Substantia nigra (tissue), 51 donors: ENCODE measurements at places on chromosomes 7 and 10.

DNA sequence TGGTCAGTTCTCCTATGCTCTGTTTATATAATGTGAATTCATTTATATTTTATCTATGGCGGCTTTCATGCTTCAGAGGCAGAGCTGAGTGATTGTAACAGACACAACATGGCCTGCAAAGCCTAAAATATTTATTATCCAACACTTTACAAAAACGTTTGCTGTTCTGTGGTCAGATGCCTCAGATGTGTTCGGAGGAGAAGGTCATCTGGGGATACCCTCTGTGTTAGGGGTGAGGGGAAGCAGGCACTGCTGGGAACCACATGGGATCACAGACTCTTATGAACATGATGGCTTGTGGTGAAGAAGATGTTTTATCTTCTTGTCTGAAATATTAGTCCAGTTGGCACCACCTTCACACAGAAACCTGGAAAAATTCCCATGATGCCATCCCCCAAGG is 203.4 kb downstream of the PHTF2 start:
- no peak for DNase-seq

- no peak for DNase-seq
Measured at GRCh38 chr10:124546957-124547646, 85.5 kb downstream of the LHPP start.

DNA sequence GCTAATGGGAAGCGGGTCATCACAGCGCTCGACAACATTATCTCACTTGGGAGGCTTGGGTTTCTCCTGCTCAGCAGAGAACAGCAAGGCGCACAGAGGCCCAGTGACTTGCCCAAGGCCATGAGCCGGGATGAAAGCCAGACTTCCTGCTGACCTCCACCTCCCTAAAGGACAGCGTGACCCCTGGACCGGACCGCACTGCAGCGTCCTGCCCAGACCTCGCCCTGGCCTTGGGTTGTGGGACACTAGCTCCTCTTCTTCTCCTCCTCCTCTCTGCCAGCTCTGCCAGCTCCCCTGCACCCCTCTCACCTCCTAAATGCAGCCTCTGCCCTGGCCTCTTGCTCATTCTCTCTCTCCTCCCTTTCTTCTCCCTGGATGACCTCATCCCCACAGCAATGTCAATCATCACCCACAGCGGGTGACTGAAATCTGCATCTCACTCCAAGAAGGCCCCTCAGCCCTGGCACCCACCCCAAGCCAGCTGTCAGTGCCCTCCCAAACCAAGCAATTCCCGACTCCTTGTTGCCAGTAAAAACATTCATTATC is 19.4 kb downstream of the SPOCK2 start:
- DNase-seq = no peak

DNA sequence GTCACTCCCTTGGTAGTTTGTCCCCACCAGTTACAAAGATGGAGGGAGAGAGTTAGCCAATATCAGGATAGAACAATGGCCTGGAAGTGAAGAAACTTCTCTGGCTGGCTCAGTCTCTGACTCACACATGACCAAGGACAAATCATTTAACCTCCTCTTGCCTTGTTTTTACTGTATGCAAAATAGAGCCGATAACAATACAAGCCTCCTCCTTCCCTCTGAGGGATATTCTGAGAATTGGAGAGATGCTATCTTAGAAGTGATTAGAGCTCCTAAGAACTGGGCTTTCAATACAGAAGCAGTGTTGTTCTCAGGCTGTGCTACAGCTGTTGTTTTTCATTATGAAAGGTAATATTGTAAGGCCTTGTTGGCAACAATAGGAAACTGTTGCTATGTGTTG is 87.7 kb upstream of the EGR2 start:
- DNase-seq = no peak

DNA sequence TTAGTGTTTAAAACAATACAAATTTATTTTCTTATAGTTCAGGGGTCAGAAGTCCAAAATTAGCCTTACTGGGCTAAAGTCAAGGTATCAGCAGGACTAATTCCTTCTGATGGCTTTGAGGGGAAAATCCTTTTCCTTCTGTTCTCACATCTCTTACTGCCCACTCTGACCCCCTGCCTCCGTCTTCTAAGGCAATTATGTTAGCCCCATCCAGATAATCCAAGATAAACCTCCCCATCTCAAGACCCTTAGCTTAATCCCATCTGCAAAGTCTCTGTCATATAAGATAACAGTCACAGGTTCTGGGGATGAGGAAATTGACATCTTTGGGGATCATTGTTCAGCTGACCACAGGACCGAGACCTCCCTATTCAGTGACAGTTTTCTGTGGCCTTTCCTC is 22.3 kb downstream of the MACROH2A2 start:
- no peak for DNase-seq

GRCh38 chr7:95407751-95408150 is 11.6 kb upstream of the PON3 start:
- no peak for DNase-seq

GRCh38 chr7:23680414-23681405 is 711 bp downstream of the FAM221A start:
- DNase-seq = peak; percentile 3

DNA sequence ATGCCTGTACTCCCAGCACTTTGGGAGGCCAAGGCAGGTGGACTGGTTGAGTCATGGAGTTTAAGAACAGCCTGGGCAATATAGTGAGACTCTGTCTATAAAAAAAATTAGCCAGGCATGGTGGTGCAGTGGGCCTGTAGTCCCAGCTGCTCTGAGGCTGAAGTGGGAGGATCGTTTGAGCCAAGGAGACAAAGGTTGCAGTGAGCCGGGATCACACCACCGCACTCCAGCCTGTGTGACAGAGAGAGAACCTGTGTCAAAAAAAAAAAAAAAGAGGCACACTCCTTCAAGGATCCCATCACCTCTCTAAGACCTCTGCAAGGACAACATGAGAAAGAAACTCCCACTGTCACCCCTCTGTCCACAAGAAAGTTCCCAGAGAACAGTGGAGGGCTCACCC is 4.4 kb downstream of the NAT16 start:
- DNase-seq = no peak

GRCh38 chr7:39623732-39624441 is 515 bp downstream of the RALA start:
- no peak for DNase-seq

GRCh38 chr10:47020471-47020870 is 109.2 kb downstream of the PTPN20 start:
- DNase-seq = no peak

- DNase-seq = no peak
Measured at GRCh38 chr10:132133449-132134240, 53.1 kb upstream of the DPYSL4 start.

DNA sequence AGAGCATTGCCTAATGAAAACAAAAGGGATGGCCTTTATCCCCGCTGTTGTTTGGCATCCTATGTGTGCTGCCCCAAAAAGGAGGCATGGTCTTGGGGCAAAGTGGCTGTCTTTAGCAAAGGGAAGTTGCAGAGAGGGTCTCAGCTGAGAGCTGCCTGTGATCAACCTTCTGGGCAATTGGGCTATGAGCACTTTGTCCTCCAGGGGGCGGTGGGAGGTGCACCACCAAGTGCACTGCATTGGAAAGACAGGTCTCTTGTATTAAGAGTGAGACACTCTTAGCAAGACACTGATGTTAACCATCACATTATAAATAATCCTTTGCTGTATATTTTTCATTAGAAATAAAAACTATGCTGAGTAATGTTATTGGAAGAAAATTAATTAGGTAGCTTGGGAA is 314.8 kb downstream of the POM121L12 start:
- DNase-seq = no peak

DNA sequence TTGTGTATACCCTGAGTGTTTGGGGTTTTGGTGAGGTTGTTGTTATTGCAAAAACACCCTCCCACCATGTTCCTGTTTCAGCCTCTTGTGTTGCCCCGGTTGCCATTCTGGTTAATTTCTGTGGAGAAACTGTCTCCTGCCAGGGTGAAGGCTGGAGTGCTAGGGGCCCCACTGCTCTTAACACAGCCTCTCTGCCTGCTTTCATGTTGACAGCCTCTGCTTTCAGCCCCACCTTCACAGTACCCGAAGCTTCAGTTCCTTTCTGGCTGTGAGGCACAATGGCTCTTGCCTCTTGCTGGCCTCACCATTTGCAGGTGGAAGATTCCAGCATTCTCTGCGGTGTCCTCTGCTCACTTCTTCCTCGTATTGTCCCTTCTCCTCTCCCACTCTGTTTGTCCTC is 19.2 kb downstream of the SLC18A2 start:
- no peak for DNase-seq

DNA sequence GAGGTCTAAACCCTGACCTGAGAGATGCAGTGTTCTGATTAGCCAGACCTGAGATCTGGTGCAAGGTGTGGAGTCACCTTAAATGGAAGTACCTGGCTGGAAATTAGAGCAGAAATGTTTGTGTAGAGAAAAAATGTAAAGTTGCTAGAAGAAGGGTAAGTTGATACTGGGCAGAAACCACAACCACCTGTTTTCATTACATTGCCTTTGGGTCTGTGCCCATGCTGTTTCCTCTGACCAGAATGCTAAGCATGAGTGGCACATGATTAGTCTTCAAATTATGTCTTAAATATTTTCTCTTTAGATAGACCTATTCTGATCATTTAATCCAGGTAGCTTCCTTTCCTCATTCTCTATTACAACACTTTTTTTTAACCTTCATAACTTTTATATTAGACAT is 69.0 kb downstream of the CASD1 start:
- DNase-seq = no peak

GRCh38 chr7:93366816-93367215 is 134.7 kb downstream of the VPS50 start:
- no peak for DNase-seq

GRCh38 chr7:83837683-83838082 is 188.7 kb upstream of the SEMA3E start:
- DNase-seq = no peak

- peak; percentile 73 for DNase-seq
Measured at GRCh38 chr10:125057158-125058001, 103.0 kb downstream of the CTBP2 start.

GRCh38 chr10:79230328-79230830 is 116.9 kb upstream of the PPIF start:
- DNase-seq = no peak

DNA sequence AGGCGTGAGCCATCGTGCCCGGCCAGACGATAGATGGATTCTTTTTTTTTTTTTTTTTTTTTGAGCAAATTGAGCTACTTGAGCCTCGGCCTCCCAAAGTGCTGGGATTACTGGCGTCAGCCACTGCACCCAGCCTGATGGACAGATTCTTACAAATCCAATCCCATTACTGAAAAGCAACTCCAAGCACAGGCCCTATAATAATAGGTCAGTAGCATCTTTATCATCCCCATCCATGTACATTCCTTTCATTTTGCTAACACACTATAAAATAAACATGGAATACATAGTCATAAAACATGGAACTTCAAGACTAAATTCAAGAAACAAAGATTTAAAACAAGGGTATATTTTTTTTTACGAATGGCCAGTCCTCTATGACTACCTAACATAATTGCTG is 16.0 kb upstream of the RSBN1L start:
- no peak for DNase-seq

GRCh38 chr10:103854265-103854685 is 1.1 kb downstream of the SH3PXD2A start:
- no peak for DNase-seq

GRCh38 chr10:86110156-86110786 is 256.3 kb downstream of the GRID1 start:
- no peak for DNase-seq

DNA sequence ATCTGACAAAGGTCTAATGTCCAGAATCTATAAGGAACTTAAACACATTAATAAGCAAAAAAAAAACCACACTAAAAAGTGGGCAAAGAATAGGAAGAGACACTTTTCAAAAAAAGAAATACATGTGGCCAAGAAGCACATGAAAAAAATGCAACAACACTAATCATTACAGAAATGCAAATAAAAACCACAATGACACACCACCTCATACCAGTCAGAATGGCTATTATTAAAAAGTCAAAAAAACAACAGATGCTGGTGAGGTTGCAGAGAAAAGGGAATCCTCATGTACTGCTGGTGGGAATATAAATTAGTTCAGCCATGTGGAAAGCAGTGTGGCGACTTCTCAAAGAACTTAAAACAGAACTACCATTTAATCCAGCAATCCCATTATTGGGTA is 119.0 kb downstream of the LMBR1 start:
- DNase-seq = no peak

DNA sequence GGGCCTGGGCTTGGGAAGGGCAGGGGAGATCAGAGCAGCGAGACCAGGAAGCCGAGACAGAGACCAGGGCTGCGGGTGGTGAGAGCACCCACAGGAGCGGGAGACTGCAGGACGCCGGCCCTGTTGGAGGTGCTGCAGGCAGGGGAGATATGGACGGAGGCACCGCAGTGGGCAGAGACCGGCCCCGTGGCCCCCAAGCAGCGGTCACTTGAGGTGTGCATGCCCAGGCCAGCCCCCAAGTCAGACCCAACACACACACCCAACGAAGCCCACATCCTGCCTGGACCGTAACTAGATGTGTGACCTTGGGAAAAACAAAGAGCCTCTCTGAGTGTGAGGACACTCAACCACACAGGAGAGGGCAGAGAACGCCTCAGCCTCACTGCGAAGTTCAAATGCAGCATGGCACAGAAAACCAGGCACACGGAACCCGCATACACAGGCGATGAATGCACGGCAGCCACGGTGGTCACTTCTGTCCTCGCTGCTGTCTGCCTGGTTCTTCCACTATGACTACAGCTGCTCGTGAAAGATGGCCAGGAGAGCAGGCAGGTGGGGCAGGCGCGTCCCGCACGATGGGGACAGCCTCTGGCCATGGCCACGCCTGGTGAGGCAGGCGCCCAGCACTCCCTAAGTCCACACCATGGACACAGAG is 214.7 kb downstream of the MAD1L1 start:
- DNase-seq = no peak

DNA sequence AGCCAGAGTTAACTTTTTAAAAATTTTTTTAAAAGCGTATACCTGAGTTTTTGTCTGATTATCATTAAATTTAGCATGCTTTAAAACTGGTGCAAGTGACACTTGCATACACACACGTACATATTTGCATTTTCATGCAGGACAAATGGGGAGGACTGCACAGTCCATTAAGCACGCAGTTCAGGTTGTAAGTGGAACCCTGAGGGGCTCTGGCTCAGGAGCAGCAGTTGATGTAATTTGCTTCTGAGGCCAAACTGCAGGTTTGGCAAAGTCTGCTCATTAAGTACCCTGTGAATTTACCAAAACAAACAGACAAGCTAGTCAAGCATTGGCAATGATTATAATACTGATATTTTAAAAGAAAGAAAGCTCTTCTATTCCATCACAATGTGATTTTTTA is 215.8 kb upstream of the PFKP start:
- DNase-seq = no peak

- DNase-seq = no peak
Measured at GRCh38 chr7:132757783-132758182, 181.5 kb upstream of the PLXNA4 start.

DNA sequence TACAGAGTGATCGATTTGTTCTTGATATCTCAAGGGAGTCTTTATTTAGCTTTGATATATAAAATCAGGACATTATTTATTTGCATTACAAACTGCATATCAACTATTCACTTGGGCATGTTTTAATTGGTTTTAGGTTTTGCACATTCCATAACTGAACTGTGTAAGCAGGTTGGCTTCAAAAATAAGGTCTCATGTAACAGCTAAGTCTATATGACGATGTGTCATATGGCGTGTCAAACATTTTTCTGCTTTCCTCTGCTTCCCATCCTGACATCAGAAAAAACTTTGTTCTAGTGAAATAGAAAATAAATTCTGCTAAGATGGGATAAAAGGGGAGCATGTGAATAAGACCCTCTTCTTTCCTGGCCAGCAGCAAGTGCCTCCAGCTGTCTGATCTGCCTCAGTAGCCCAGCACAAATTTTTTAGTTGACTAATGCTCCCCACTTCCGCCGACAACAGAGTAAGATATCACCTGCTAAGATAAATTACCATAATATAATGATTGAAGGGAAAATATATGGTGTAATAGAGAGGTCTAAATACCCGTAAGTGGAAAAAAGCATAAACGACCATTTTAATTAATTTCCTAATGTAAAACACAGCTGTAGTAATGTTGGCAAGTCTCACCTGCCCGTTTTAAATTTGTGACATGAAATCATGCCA is 180.5 kb downstream of the TAX1BP1 start:
- no peak for DNase-seq
